ENCODE measurements at places on chromosomes 6 and 20.
A peak's percentile ranks its signal among the peaks of the same experiment; 100 is the strongest.

DNA sequence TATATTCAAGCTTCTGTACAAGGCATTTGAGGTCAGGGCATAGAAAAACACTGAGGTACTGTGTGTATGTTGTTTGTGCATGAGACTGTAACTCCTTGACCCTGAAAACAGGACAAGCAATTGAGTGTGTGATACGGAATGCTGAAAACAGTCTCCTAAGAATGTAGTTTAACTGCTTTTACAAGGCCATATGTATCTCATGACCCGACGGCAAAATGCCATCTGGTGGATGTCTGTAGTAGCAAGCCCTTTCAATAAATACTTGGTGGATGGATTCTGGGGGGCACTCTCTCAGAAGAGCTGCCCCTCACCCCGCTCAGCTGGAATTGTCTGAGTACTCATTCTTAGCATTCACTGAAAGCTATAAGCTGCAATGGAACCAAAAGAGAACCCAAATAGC lies 69.3 kb upstream of the EYS start:
- no peak for DNase-seq

DNA sequence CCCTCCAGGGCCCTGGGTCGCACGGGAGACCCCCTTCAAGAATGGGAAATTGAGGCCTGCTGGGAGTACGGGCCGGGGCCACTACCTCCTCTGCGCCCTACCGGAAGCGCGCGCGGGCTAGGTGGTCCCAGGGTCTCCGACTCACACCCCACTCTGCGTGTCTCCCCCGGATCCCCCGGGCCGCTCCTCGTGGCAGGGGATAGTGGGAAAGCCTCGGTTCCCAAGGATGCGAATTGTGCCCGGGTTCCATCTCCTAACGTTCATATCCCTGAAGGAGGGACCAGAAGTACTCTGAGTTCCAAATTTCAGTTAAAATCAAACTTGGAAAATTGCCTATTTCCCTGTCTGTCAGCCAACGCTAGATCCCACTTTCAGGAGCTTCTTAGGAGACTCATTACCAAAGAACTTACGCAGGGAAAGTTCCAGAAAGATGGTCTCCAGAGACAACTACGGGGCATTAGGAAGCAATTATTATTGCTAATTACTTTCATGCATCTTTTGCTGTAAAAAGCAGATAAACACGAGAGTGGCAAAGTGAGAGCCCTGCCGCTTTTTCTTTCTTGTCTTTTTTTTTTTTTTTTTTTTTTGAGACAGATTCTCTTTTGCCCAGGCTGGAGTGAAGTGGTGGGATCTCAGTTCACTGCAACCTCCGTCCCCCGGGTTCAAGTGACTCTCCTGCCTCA lies 858 bp downstream of the FAM83D start:
- peak; percentile 12 for DNase-seq

- peak; percentile 38 for DNase-seq
These were observed 85.3 kb downstream of the JARID2 start for GRCh38 chr6:15331143-15331542.

GRCh38 chr6:111573131-111573883 lies 32.4 kb downstream of the TRAF3IP2 start:
- DNase-seq: peak; percentile 34

DNA sequence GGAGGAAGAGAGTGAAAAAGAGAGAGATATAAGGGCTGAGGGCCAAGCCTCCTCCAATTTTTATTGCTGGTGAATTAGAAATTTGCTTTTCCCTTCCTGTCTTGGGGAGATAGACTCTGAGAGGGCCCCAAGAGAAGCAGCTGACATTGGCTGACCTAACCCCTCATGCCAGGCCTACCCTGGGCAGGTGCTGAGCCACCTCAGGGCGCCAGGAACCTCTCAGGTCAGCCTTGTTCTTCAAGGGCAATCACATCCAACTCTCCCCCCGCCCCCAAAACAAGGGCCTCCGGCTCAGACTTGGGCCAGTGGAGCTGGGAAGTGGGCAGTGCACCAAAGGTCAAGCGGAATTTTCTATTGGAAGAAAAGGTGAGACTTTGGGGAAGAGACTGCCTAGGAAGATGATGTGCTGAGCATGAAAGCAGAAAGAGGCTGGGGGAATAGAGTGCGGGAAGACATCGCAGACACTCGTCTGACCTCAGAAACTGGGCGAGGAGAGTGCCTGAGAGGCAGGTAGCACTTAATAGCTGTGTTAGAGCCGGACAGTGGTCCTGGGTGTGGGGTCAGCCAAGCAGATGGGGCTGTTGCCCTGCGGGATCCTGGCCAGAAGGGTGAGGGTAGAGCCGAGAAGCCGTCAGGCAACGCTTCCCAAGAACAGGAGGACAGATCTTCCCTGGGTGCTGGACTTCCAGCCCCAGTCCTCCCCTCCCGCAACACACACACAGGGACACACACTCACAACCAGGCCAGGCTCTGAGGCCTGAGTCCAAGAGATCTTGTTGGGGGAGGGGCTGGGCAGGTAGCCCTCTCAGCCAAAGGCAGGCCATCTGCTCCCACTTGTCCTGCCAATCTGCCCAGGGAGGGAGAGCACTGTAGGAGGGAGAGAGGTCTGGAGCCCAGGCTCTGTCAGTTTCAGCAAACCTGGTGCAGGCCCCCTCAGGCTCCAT lies 3.7 kb upstream of the FASTKD5 start:
- no peak for DNase-seq

DNA sequence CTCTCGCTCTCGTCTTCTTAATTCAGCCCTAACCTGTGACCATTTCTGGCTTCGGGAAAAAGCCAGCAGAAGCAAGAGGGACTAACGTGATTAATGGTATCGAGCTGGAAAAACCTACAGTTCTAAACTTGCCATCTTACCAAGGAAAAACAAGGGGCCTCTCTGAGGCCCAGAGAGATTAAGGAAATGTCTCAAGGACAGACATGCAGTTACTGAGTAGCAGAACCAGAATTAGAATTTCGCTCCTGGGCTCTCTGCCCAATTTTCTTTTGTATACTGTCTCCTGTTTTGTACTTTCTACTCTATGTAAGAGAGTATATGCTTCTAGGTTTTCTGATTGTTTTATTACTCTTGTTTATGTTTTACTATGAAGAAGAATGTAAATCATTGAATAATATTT lies 67.8 kb upstream of the LTV1 start:
- no peak for DNase-seq

DNA sequence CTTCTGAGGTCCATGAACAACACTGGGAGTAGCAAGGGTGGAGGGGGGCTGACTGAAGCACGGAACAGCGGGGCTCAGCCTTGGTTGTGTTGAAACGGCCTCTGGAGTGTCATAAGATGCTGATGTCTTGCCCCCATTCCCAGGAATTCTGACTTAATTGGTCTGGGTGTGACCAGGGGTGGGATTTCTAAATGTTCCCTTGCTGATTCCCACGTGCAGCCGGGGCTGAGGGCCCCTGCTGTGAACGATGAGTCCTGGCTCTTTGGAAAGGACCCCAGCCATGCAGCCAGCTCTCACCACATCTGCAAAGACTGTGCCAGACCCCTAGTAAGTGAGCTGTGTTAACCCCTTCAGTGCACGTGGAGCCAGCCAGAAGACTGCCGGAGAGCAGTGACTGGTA lies 28.6 kb upstream of the FAM50B start:
- DNase-seq: no peak

- DNase-seq: no peak
These were observed 42.4 kb downstream of the POPDC3 start for GRCh38 chr6:105137388-105137787.

- no peak for DNase-seq
These were observed 261.2 kb downstream of the CLIC5 start for GRCh38 chr6:45754432-45754831.

- DNase-seq: no peak
These were observed 77.0 kb downstream of the SULF2 start for GRCh38 chr20:47708140-47708807.

GRCh38 chr20:23096986-23097520 lies 10.9 kb upstream of the CD93 start:
- no peak for DNase-seq

DNA sequence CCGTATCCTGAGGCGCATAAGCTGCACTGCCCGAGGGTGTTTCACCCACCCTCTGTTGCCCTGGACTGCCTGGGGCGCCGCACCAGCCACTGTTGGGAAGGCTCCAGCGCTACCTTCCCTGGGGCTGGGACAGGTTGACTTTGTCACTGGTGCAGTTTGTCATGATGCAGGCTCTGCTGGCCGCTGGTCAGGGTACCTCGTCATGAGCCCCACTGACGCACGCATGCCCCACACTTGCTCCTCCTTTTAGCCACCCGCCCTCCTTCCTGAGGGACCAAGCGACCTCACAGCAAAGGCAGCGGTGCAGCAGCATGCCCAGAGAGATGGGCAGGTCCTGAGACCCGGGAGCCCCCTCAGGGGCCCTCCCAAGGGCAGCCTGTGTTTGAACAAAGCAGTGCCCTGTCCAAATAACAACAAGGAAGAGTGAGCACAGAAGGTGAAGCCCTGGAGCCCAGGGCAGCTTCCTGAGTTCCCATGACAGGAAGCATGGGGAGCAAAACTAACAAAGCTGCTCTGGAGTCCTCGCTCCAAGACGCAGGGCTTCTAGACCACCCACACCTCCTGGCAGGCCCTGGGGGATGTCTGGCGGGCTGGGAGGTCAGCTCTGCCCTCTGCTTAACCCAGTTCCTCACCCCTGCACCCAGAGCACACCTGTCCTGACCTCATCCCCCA lies 50.1 kb upstream of the SMOC2 start:
- no peak for DNase-seq

- DNase-seq: no peak
These were observed 2.2 kb downstream of the TFAP2A start for GRCh38 chr6:10412461-10413261.

- no peak for DNase-seq
These were observed 12.1 kb upstream of the EXOC2 start for GRCh38 chr6:705047-705446.

DNA sequence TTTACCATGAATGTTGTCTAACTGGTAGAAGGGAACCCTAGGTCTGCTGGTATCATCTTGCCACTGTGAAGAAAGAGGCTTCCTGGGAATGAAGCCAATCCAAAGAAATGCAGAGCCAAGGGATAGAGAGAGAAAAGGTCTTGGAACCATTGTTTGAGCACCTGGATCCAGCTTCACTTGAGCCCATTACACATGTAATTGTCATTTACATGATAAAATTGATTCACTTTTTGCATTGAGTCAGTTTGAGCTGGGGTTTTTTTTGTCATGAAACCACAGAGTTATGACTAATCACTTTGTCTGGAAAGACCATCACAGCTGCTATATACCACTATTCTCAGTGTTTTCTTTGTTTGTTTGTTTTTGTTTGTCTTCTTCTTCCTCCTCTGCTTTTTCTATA lies 112.3 kb downstream of the CBLN4 start:
- no peak for DNase-seq

- DNase-seq: no peak
These were observed 196.0 kb downstream of the MYLK4 start for GRCh38 chr6:2554651-2555260.

GRCh38 chr6:23656255-23657194 lies 469.5 kb upstream of the NRSN1 start:
- DNase-seq: no peak

- DNase-seq: no peak
These were observed 1.5 kb downstream of the RBM38 start for GRCh38 chr20:57392512-57393271.

- DNase-seq: no peak
These were observed 233.6 kb downstream of the TPBG start for GRCh38 chr6:82597201-82597600.

DNA sequence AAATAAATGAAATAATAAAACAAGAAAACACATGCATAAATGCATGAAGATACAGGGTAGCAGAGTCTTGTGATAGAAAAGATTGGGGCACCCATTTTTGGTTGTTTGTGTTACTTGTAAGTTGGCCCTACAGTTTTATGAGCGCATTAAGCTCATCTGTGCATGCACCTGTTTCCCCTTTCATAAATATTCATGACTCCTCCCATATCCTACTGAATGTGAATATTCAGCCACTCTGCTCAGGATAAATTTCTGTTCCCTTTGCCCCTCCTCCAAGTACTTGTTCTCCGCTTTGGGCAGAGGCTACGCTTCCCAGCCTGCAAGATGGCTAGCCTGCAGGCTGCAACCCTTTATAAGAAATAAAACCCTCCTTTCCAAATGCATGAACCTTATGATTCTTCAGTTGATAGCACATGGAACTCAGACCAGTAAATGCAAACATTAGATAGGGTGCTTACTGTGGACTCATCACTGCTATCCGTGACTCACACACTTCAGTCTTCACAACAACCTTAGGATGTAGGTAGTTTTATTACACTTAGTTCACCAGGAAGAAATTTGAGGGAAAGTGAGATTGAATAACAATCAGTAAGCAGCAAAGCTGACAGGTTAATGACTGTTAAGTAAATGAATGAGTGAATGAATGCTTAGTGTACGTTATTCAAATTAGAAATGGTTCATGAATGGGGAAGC lies 15.0 kb downstream of the ALDH8A1 start:
- DNase-seq: no peak

GRCh38 chr6:48069280-48069679 lies 41.7 kb downstream of the PTCHD4 start:
- DNase-seq: no peak

- DNase-seq: no peak
These were observed 205.4 kb downstream of the SOD2 start for GRCh38 chr6:159487636-159488035.

- no peak for DNase-seq
These were observed 222.1 kb downstream of the HIVEP2 start for GRCh38 chr6:142722841-142723240.

DNA sequence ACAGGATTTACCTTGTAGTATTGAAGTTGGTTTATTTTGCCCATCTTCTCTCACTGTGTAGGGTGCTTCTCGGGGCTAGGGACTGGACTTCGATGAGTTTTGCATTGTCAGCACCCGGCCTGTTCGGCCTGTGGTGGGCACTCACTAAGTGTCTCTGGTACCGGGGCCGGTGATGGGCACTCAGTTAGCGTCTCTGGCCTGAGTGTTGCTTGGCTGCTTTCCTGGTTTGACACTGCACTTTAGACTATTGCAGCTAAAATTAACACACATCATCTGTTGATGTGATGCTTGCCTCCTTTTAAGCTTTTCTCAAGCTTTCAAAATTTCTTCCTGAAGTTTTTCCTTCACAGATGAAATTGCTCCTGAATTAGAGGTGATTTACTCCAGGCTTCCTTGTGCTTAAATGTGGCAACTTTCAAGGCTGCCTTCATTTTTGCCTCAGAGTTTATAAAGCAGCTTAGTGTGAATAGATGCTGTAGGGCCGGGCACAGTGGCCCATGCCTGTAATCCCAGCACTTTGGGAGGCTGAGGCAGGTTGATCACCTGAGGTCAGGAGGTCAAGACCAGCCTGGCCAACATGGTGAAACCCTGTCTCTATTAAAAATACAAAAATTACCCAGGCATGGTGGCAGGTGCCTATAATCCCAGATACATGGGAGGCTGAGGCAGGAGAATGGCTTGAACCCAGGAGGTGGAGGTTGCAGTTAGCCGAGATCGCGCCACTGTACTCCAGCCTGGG lies 41.7 kb upstream of the TULP4 start:
- no peak for DNase-seq

DNA sequence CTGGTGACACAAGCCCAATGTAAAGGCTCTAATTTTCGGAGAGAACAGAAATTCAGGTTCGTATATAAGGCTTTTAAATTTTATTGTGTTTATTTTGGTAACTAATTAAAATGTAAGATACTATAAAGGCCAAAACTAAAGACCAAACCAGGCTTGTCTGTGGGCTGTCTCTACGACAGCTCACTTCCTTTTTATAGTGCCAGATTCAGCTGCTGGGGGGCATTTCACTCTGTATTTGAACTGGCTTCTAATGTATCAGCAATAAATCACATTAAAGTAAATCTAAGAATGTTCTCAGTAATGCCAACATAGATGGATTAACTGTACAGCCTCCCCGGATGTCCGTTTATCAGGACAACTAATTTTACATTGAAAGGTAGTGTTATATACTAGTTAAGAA lies 31.1 kb upstream of the STXBP5 start:
- DNase-seq: no peak

GRCh38 chr6:125717120-125717731 lies 32.2 kb upstream of the HEY2 start:
- DNase-seq: no peak

GRCh38 chr6:70706491-70707123 lies 38.9 kb downstream of the SMAP1 start:
- peak; percentile 49 for DNase-seq
